ENCODE measurements at places on chromosomes 2 and 18.

GRCh38 chr2:16664052-16664731 lies 1.4 kb downstream of the CYRIA start:
- no peak for DNase-seq

GRCh38 chr2:8999102-8999446 lies 4.4 kb downstream of the MBOAT2 start:
- DNase-seq: no peak

GRCh38 chr2:205763708-205764211 lies 81.5 kb downstream of the NRP2 start:
- no peak for DNase-seq

- DNase-seq: no peak
Observed at GRCh38 chr18:37276111-37276890, 289.3 kb downstream of the CELF4 start.

- DNase-seq: no peak
Observed at GRCh38 chr2:146927080-146927711, 917.6 kb upstream of the ACVR2A start.

GRCh38 chr18:61972389-61973264 lies 79.8 kb upstream of the RNF152 start:
- no peak for DNase-seq

DNA sequence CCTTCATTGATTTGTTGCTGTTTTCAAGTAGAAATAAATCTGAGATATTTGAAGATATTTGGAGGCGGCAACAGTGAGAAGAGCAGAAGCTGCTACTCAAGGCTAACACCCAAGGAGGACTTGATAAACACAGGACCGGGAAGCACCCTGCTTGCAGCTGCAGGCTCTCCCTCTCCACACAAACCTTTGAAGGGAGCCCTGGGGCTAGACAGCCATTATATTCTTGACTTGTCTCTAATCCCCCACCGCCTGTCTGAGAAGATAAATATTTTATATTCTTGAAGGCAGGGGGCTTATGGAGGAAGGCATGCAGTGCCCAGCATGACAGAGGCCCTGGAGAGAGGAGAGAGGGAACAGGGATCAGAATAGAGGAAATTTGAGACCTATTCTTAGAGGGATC lies 50.9 kb upstream of the SMAD2 start:
- DNase-seq: no peak

DNA sequence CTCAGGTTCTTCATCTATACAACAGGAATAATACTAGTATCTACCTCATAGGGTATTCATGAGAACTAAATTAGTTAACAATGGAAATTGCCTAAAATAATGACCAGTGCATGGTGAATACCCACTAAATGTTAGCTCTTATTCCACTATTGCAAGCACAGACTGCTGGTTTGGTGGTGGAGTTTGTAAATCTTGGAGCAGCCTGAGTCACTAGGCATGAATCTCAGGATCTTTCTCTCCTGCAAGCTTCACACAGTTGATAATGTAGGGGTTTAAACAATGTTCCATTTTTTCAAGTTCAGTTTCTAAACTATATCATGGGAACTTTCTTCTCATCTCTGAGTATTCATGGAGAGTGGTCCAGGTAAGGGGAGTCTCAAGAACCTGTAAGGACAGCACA lies 84.0 kb downstream of the OSR1 start:
- no peak for DNase-seq

DNA sequence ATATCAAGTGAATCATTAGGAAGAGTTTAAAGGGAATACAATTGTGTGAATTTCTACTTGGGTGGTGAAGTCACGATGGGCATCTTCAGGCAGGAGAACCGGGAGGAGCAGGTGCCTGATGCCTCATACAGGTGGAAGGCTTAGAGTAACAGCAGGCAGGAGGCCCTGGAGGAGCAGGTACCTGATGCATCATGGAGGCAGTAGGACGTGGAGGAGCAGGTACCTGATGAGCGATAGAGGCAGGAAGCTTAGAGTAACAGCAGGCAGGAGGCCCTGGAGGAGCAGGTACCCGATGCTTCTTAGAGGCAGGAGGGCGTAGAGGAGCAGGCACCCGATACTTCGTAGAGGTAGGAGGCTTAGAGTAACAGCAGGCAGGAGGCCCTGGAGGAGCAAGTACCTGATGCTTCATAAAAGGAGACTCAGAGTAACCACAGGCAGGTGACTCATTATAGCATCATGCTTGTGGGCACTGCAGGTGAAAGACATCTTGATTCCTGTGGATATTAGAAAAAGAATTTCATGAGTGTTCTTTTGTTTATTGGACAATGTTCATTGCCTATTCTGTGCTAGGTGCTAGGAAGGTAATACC lies 133.9 kb downstream of the ATP9B start:
- no peak for DNase-seq

DNA sequence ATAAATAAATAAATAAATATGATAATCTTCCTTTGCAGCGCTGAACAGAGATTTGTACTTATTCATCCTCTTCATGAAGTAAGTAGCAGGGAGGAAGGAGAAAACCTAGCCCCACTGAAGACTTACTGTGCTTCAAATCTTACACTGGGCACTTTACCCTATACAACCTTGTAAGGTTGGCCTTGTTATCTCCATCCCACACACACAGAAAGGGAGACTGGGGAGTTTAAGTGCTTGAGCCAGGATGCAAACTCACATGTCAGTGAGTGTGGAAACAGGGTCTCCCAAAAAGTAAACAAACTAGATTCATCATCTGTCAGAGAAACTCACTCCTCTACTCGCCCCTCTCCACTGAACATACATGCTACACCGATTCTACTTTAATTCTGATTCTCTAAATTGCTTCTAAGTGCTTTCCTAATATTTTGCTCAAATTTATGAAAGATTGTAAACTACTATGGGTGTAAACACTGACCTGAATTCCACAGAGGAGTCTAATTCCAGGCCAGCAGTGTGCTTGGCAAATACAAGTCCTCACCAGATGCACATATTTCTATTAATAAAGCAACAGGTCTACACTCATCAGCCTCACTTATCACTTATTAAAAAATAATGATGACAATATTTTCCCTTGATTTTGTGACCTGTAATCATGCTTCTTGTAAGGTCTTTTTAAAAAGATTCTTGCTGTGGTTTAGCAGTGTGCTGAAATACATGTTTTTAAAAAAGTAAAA lies 155.5 kb downstream of the TCF4 start:
- no peak for DNase-seq

DNA sequence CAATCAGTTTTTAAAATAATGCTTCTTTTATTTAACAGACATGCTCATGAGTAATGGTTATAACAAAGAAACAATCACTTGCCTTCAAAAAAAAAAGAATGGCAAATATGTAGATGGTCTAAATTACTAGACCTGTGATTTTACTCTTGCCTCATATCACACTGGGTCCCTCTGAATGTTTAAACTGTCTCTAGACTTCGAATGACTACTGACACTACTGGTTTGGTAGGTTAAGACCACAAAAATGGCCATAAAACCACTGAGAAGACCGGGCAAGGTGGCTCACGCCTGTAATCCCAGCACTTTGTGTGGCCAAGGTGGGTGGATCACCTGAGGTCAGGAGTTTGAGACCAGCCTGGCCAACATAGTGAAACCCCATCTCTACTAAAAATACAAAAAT lies 5.1 kb upstream of the SELENOI start:
- DNase-seq: no peak

DNA sequence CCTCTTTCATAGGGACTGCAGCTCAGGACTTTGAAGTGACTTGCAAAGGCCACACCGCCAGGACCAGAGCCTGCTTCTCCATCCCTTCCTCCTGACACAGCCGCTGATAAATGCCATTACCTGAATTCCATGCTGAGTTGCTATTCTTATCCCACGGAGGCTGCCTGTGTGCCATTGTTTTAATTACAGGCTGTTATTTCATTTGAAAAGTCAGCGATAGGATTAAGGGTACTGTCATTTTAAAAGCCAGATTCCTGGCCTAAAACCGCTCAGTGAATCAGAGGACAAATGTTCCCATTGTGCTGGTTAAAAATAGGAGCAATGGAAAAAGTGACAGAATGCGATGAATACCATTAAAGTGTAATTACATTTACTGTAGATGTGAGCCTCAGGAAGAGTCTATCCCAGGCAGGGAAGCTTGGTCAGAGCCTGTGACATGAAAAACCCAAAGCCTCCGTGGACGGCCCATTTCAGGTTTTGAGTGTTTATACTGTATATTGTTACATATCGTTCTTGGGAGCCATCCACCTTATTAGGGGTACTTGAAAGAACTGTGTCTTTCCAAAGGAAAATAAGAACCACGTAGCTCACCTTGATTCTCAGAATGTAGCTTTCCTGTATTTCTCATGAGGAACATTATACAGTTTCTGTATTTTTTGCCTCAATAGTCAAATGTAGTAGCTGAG lies 41.3 kb downstream of the PDCL3 start:
- DNase-seq: no peak

GRCh38 chr2:60149176-60149575 lies 404.3 kb downstream of the BCL11A start:
- DNase-seq: no peak
